ENCODE measurements at places on chromosomes 5 and 9.

GRCh38 chr5:5105531-5105930, 34.6 kb upstream of the ADAMTS16 start:
- no peak overlapping the region for H3K4me3 ChIP-seq
- no peaks in the 10 kb centered on the region for H3K4me1 ChIP-seq
- H3K36me3 ChIP-seq = no peaks in the 10 kb centered on the region
- DNase-seq = no peak

- no peaks in the 10 kb centered on the region for H3K27me3 ChIP-seq
- no peak for DNase-seq
- no peaks in the 10 kb centered on the region for H3K4me1 ChIP-seq
- H3K36me3 ChIP-seq = peaks cover 23% of the 10 kb centered on the region
- no peak overlapping the region for H3K4me3 ChIP-seq
These were observed 39.5 kb upstream of the PHF2 start for GRCh38 chr9:93536874-93537273.

- H3K27ac ChIP-seq = no peak overlapping the region
- H3K4me3 ChIP-seq = no peak overlapping the region
- H3K36me3 ChIP-seq = no peaks in the 10 kb centered on the region
These were observed 493.5 kb downstream of the EBF1 start for GRCh38 chr5:158606233-158606632.

GRCh38 chr9:34655394-34655793, 3.4 kb downstream of the IL11RA start:
- H3K4me1 ChIP-seq = peaks cover 5% of the 10 kb centered on the region
- H3K4me3 ChIP-seq = no peak overlapping the region

DNA sequence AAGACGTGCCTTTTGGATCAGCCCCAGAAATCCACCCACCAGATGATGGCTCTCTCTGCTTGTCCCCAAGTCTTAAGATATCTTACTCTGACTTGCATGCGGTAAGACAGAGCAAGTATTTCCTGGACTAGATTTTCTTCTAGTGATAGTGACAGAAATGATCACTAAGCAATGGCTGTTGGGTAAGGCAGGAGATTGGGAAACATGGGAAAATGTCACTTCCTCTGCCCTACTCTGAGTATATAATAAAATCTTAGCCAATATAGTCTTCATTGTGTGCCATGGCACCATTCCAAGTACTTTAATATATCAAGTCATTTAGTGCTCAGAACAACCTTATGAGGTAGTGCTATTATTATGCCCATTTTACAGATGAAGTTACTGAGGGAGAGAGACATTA, 31.0 kb upstream of the GNA14 start:
- no peaks in the 10 kb centered on the region for H3K27me3 ChIP-seq
- H3K4me3 ChIP-seq = no peak overlapping the region

DNA sequence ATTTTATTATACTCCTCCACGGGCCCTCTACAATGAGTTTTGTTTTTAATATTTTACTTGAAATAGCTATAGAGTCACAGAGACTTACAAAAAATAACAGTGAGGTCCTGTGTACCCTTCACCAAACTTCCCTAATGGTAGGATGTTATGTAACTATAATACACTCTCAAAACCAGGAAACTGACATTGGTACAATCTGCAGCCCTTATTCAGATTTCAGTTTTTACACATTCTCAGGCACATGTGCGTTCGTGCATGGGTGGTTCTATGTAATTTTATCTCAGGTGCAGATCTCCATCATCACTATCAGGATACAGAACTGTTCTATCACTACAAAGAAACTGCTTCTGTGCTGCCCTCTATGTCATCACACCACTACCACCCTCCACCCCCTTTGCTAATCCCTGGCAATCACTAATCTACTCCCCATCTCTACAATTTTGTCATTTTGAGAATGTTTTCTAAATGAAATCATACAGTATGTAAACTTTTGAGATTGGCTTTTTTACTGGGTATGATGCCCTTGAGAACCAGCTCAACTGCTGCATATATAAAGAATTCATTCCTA, 16.4 kb downstream of the RAB14 start:
- DNase-seq = no peak
- no peaks in the 10 kb centered on the region for H3K4me1 ChIP-seq
- no peak overlapping the region for H3K4me3 ChIP-seq
- H3K27me3 ChIP-seq = no peaks in the 10 kb centered on the region

- H3K27me3 ChIP-seq = no peaks in the 10 kb centered on the region
- H3K36me3 ChIP-seq = no peaks in the 10 kb centered on the region
- no peak overlapping the region for H3K4me3 ChIP-seq
- no peak for DNase-seq
- H3K4me1 ChIP-seq = no peaks in the 10 kb centered on the region
These were observed 78.3 kb upstream of the PCSK5 start for GRCh38 chr9:75812141-75812540.

DNA sequence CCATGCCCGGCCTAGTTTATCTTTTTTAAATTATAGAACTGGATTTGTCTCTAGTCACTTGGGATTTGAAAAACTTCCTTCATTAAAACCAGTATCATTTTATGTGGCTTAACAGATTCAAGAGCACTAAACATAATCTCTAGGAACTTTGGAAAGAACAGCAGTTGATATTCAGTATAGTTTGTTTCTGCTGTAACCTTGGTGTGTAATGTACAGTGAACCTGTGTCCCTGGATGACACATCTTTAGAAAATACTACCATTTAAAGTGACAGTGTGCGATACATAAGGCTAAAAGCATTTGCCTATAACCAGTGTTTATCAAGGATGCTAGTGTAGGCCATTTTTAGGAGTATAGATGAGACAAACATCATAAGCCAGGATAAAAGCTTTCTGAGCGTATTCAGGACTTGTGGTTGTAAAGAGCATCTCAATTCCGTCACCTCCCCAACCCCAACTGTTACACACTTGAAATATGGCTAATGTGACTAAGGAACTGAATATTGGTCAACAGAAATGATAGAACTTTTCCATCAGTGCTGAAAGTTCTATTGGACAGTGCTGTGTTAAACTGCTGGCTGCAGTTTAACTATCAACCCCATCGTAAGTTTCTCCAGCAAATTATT, 4.4 kb downstream of the SNX18 start:
- H3K4me3 ChIP-seq = no peak overlapping the region
- DNase-seq = no peak
- no peaks in the 10 kb centered on the region for H3K4me1 ChIP-seq
- no peaks in the 10 kb centered on the region for H3K36me3 ChIP-seq
- H3K27ac ChIP-seq = no peak overlapping the region
- no peaks in the 10 kb centered on the region for H3K27me3 ChIP-seq

DNA sequence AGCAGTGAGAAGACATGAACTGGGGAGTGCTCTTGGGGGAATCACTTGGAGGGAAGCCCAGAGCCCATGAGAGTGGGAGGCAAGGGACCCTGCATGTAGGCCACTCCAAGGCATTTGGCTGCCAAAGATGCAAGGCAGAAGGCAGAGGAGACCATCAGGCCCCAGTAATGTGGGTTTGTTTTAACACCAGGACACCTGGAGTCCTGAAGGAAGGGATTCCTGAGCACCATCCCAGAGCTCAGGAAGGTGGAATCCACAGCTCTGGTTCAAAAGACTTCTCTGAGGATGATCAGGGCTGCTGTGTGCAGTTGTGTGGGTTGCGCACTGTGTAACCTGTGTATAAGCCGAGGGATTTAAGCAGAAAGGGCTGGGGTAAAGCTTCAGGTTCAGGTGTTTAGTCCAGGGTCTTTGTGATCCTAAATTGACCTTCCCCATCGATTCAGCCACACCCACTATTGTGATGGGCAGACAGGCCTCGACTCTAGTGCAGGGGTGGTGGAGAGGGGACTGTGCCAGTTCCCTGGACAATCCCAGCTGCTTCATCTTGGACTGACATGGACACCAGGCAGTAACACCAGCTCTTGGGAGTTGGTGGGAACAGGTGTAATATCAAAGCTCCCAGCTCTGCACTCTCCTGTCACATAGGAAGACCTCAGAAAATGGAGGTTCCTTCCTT, 11.0 kb downstream of the B4GALT7 start:
- H3K27me3 ChIP-seq = no peaks in the 10 kb centered on the region
- H3K27ac ChIP-seq = no peak overlapping the region
- no peak overlapping the region for H3K4me3 ChIP-seq
- DNase-seq = no peak
- H3K4me1 ChIP-seq = peaks cover 13% of the 10 kb centered on the region

DNA sequence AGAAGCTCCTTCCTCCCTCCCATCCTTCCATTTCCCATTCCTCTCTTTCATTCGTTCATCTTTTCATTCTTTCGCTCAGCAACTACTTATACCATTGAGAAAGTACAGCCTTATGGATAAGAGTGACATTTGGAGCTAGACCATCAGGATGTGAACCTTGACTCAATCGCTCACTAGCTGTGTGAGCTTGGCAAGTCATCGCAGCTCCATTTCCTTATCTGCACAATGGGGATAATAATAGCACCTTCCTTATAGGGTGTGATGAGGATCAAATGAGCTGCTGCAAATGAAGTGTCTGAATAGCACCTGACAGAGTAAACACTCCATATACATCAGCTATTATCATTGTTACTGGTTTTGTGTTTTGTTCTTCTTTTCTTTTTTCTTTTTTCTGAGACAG, 28.1 kb upstream of the SYNPO start:
- no peak overlapping the region for H3K4me3 ChIP-seq
- DNase-seq = no peak
- H3K36me3 ChIP-seq = no peaks in the 10 kb centered on the region
- H3K27ac ChIP-seq = no peak overlapping the region
- H3K4me1 ChIP-seq = no peaks in the 10 kb centered on the region
- no peaks in the 10 kb centered on the region for H3K27me3 ChIP-seq

- H3K36me3 ChIP-seq = no peaks in the 10 kb centered on the region
- DNase-seq = no peak
- no peak overlapping the region for H3K27ac ChIP-seq
These were observed 102.1 kb upstream of the ASTN2 start for GRCh38 chr9:117516676-117517632.

DNA sequence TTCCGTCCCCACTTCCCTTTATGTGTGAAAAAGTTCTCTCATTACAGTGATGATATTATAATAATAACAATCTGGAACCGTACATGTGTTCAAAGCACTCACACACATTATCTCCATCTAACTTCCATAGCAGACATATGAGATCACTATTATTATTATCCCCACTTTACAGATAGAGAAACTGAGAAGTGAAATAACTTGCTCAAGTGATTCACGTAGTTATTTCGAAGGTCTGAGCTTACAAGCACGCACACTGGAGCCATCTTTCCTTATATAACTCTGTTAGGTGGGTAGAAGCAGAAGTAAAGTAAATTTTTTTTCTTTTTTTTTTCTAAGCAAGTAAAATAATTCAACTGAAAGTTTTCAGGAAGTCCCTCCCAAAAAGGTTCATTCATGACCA, 62.9 kb upstream of the PTGER4 start:
- no peak overlapping the region for H3K27ac ChIP-seq
- H3K27me3 ChIP-seq = no peaks in the 10 kb centered on the region
- DNase-seq = no peak

GRCh38 chr5:55920784-55921183, 69.6 kb downstream of the IL31RA start:
- H3K4me1 ChIP-seq = no peaks in the 10 kb centered on the region
- DNase-seq = no peak
- no peak overlapping the region for H3K4me3 ChIP-seq
- no peaks in the 10 kb centered on the region for H3K27me3 ChIP-seq
- H3K27ac ChIP-seq = no peak overlapping the region
